ENCODE measurements at places on chromosomes 7 and 10.

DNA sequence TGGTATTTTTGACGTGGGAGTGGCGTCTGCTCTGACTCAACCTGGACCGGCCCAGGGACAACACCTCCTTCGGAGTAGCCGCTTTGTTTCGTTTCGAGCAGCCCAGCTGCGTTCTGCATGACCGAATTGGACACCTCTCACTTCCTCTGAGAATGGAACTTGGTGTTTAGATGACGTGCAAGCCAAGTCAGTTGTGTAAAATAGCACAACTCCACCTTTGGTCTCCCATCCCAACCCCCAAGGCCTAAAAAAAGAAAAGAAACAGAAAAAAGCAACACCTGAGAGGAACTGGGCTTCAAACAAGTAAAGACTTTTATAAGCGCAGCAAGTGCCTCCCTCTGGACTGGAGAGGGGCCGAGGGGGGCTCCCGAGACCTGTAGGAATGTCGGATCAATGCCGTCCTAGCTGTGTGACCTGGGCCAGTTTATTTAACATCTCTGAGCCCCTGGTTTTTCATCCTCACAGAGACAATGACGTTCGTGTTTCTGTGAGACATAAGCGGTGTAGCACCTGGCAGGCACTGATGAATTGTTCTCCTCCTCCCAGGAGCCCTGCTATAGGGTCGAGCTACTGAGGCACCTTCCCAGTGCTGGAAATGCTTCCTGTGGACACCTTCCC lies 52.0 kb upstream of the SMNDC1 start:
- peak; percentile 64 for DNase-seq

DNA sequence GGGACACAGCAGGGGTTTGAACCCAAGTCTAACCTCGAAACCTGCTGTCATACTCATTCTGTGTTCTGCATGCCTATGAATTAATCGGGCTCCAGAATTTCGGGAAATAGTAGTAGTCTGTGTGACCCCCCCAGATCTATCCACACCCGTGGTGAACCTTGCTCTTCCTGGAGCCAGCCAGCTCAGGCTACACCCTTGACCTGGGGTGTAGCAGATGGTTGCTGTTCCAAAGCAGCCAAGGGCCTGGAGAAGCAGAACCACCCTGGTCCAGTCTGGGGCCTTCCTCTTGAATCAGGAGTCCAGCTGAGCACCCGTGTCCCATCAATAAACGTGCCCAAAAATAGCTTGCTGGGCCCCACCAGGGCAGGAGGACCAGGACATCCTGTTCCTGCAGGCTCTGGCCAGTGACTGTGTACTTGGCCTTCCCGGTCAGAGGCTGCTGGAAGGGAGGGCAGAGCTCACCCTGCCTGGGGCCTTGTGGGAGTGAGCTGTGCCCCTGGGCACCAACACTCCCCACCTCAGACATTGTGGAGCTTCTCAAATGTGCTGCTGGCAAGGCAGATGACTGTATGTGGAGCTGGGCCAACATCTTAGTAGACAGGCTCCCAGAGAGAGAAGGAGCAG lies 101.2 kb upstream of the ZNF716 start:
- no peak for DNase-seq

GRCh38 chr10:38047666-38048065 lies 37.2 kb downstream of the ZNF33A start:
- no peak for DNase-seq

DNA sequence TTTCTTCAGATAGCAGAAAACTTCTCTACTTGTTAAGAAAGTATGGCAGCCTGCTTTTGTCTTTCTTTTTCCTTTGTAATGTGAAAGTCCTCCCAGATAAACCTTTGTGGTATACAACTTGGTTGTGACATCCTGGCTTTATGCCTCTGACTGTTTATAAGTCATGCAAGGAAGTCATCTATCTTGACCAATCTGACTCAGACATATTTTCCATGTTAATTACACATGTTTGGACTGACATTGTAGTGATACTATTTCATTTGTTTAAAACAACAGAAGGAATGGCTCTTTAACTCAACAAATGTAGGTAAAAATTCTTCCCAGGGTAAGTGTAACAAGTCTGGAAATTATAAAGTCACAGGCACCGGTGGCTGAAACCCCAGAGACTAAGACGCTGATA lies 341.6 kb upstream of the MEOX2 start:
- DNase-seq, result no peak

Data from activated CD4-positive, alpha-beta T cell treated with anti-CD3 and anti-CD28 coated beads, Interleukin-2, amount 50 U/mL, for 4 hours (primary cell).